Stimulated activated naive CD4-positive, alpha-beta T cell (primary cell): ENCODE measurements at places on chromosomes 1 and 21.

DNA sequence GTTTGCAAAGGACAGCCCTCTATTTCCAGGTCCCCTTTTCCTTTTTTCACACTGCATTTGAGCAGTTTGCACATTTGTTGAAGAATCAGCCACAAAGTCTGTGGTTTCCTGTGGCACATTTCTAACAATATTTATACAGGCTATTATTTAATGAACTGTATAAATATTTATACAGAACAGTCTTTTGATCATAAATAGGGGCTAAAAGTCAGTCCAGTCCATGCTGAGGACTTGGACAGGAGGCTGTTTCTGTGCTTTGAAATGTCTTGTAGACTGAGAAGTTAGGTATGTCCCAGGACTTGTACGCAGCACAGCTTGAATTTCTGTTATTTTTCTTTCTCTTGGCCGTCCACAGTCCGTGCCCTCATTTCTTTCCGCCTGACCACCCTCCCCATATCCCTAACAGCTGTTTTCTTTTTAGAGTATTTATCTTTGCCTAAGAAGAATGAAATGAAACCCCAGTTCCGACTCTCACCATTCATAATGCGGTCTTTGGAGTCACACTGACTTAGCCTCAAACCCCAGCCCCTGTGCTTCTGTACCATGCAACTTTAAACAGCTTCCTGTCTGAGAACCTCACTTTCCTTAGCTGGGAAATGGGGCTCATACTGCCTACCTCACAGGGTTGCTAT lies 19.7 kb downstream of the FGGY start:
- no peak for DNase-seq

GRCh38 chr1:245332513-245332912 lies 177.7 kb downstream of the KIF26B start:
- no peak for DNase-seq

DNA sequence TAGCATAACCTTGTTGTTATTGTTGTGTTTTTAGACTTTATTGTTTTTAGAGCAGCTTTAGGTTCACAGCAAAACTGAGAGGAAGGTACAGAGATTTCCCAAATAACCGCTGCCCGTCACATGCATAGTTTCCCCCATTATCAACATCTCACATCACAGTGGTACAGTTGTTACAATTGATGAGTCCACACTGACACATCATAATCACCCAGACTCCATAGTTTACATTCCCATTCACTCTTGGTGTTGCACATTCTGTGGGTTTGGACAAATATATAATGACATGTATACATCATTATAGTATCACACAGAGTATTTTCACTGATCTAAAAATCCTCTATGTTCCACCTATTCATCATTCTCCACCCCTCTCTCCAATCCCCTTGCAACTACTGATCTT lies 25.9 kb upstream of the TOR3A start:
- DNase-seq, result no peak

GRCh38 chr1:234927312-234927970 lies 201.2 kb downstream of the TOMM20 start:
- no peak for DNase-seq

DNA sequence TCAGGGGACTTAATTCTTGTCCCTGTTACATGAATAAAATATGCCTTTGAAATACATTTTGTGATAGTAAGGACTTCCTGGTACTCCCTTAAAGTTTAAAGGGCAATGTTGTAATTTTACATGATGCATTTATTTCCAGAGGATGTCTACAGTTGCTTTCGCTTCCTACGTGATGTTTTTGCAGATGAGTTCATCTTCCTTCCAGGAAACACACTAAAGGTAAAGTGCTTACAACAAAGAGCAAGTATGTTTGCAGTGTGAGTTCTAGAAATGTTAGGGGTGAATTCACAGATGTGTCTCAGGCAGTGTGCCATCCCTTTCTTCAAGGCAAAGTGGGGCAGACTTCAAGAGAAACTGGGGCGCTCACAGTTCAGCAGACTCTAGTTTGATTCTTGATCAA lies 31.2 kb downstream of the GNPAT start:
- DNase-seq, result peak; percentile 4

GRCh38 chr1:67294836-67295617 lies 12.6 kb upstream of the IL12RB2 start:
- DNase-seq, result no peak

GRCh38 chr1:186060226-186060625 lies 314.8 kb downstream of the TPR start:
- DNase-seq, result no peak

DNA sequence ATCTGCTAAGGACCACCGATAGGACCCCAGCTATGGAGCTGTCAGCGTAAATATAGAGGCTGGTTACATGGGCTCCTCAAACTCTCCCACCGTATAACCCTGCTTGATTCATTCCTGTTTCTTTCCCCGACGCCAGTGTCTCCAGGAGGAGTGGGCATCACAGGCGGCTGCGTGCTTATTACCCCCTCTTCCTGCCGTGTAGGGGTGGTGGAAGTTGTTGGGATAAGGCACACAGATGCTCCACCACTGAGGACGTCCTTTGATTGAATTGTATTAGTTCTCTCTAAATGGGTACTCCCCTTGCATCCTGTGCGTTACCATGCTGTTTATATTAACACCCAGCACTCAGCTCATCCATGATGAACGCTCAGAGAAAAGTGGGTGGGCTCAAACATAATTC lies 104.6 kb downstream of the ZBTB18 start:
- no peak for DNase-seq

GRCh38 chr1:201395936-201396335 lies 3.2 kb downstream of the LAD1 start:
- DNase-seq, result no peak

GRCh38 chr1:193727850-193728249 lies 541.4 kb upstream of the B3GALT2 start:
- no peak for DNase-seq

DNA sequence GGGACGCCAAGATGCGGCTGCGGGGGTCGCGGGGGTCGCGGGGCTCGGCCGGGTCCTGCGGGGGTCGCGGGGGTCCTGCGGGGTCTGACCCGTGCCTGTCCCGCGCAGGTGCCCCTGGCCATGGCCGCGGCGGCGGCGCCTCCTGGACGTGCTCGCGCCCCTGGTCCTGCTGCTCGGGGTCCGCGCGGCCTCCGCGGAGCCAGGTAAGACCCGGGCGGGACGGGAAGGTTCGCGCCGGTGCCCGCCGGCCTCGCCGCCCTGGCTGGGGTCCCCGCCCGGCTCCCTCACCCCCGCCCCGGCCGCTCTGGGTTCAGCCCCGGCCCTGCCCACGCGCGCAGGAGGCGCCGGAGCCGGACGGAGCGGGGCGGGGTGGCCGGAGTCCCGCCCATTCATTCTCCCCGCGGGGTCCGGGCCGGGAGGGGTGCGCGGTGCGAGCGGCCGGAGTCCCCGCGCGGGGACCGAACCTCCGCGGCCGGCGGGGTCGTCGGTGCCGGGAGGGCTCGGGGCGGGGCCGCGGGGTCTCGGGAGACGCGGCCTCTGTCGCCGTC lies 380 bp downstream of the COL18A1 start:
- no peak for DNase-seq

- DNase-seq, result no peak
Observed at GRCh38 chr21:34574601-34575529, 40.0 kb downstream of the RCAN1 start.

- no peak for DNase-seq
Observed at GRCh38 chr1:247998811-247999210, 14.6 kb upstream of the OR2L5 start.
